ENCODE measurements at places on chromosomes 12 and 14. TPM values are rescaled to one million over a fixed set of nuclear protein-coding genes. Genes with fewer than 3 reads are reported as not detected.

The AHSA1 gene
- 217 TPM for total RNA-seq

The PIANP gene
- total RNA-seq = not detected

The KRT82 gene
- total RNA-seq = not detected

The ENO2 gene
- total RNA-seq = 120 TPM

The ADAM20 gene
- total RNA-seq = 0.23 TPM

The COCH gene
- total RNA-seq = 0.80 TPM

The FAM181A gene
- total RNA-seq = not detected

The PXMP2 gene
- 28.0 TPM for total RNA-seq

The OR6C2 gene
- not detected for total RNA-seq

The GSC gene
- total RNA-seq = not detected

The EIF5 gene
- total RNA-seq = 206 TPM

The CBLN3 gene
- total RNA-seq = 5.5 TPM

The C2CD5 gene
- total RNA-seq = 49.2 TPM

The PTPRQ gene
- total RNA-seq = not detected

The ZFYVE21 gene
- 16.4 TPM for total RNA-seq

The SMCO2 gene
- total RNA-seq = 0.45 TPM

The VSX2 gene
- total RNA-seq = not detected

The LRP1-AS gene
- not detected for total RNA-seq

The G2E3 gene
- total RNA-seq = 38.5 TPM

The CLEC14A gene
- total RNA-seq = not detected

The TBX3 gene
- not detected for total RNA-seq

The PTCSC3 gene
- total RNA-seq = not detected
